ENCODE measurements at places on chromosomes 16 and 17. TPM values are rescaled to one million over a fixed set of nuclear protein-coding genes. Genes with fewer than 3 reads are reported as not detected.

- DNase-seq, result no peak
Measured at GRCh38 chr16:84610376-84610775, 7.5 kb downstream of the COTL1 start.

DNA sequence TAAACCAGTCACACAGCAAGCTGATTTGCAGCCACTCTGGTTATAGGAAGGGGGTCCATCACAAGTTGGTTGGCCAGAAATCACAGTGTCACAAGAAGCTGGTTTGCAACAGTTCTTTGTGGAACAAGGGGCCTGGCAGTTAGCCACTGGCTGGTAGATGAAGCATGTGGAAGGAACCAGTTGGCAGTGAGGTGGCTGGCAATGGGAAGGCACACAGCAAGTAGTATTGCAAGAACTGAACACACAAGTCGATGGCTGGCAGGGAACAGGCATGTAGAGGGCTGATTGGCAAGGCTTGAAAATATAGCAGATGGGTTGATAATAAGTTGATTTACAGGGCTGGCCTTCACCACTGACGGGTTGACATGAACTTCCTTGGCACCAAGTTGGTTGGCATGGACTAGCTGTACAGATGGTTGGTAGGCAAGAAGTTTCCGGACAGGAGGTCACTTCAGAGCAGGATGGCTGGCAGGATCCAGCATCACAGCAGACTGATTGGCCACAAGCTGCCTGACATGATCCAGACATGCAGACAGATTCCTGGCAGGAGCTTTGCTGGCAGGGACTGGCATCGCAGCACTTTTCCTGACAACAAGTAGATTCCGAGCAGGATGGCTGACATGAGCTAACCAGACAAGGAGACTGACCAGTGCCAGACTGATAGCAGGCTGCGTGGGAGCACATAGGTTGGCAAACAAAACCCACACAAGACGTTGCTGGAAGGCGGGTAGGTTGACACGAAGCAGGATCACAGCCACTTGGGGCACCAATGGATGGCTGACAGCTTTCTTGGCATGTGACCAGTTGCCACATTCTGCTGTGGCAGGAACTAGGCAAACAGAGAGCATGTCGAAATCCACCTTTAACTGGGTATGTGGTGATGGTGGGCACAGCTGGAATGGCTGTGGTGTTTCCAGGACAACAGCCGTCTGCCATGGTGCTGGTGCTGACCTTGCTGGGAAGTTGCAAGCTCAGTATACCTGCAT, at the start of gene KRTAP29-1:
Gene KRTAP29-1, minus strand, starts transcription at position 936 of the 986 bp plus-strand sequence. Its CDS starts 0 bp downstream, at position 936.
- no peak for DNase-seq

DNA sequence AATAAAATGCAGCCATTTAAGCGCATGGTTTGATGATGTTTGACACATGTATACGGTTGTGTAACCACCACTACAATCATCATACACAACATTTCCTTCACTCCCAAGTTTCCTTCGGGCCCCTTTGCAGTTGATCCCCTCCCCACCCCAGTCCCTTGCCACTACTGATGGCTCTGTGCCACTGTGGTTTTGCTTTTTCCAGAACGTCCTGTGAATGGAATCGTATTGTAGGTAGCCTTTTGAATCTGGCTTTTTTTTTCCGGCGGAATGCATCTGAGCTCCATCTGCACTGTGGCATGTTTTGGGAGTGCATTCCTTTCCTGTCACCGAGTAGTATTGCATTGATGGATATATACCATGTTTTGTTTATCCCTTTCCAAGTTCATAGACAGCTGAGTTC, 15.1 kb upstream of the MAP2K3 start:
- DNase-seq, result no peak

DNA sequence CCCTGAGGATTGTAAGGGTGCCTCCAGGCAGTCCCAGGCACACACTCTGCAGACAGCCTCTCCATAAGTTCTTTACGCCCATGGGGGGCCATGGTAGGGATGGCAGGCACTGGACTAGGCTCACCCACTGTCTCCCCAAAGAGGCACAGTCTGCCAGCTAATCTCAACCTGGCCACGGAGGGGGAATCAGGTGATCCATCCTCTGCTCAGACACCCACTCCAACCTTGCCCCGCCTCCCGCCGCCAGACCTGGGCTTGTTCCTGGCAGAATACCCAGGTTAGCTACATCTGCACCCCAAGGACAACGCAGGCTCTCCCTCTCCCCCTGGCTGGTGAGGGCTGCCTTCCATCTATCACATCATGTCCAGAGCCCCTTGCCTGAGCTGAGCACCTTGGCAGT, 1.2 kb downstream of the NLGN2 start:
- no peak for DNase-seq

MAP2K4 gene
- total RNA-seq, result 29.5 TPM
